ENCODE measurements at places on chromosomes 1 and 21. TPM values are rescaled to one million over a fixed set of nuclear protein-coding genes. Genes with fewer than 3 reads are reported as not detected.

C1QTNF12 gene
- 8.1 TPM for total RNA-seq

ACKR1 gene
- total RNA-seq = not detected

GRCh38 chr1:65985393-65986066 is 192.8 kb downstream of the PDE4B start:
- no peak for DNase-seq
- H3K27me3 ChIP-seq = peaks cover 13% of the 10 kb centered on the region
- no peak overlapping the region for H3K4me3 ChIP-seq
- no peak overlapping the region for H3K27ac ChIP-seq
- no peaks in the 10 kb centered on the region for H3K36me3 ChIP-seq

C1orf159 gene
- total RNA-seq = 18.6 TPM

NLRP3 gene
- total RNA-seq = 0.38 TPM

GRCh38 chr1:226453015-226453704 is 45.3 kb upstream of the PARP1 start:
- no peak overlapping the region for H3K27ac ChIP-seq
- no peak for DNase-seq
- no peak overlapping the region for H3K4me3 ChIP-seq
- H3K27me3 ChIP-seq = no peaks in the 10 kb centered on the region
- no peaks in the 10 kb centered on the region for H3K36me3 ChIP-seq

DNA sequence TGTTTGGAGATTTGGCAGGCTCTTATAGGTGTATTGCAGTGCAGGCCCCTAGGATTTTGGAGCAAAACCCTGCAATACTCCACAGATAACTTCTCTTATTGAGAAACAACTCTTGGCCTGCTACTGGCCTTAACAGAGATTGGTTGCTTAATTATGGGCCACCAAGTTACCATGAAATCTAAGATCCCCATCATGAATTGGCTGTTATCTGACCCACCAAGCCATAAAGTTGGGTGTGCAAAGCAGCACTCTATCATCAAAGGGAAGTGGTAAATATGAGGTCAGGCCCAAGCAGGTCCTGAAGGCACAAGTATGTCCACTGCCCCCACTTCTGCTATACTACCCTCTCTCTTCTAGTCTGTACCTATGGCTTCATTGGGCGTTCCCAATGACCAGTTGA is 130.0 kb upstream of the TNFSF4 start:
- no peak for DNase-seq
- no peak overlapping the region for H3K27ac ChIP-seq
- H3K36me3 ChIP-seq = no peaks in the 10 kb centered on the region
- no peak overlapping the region for H3K4me3 ChIP-seq
- peaks cover 12% of the 10 kb centered on the region for H3K4me1 ChIP-seq

GRCh38 chr1:200774311-200774710 is 35.6 kb downstream of the CAMSAP2 start:
- peaks cover 22% of the 10 kb centered on the region for H3K4me1 ChIP-seq
- H3K4me3 ChIP-seq = no peak overlapping the region
- no peaks in the 10 kb centered on the region for H3K36me3 ChIP-seq
- H3K27ac ChIP-seq = no peak overlapping the region
- no peak for DNase-seq
- no peaks in the 10 kb centered on the region for H3K27me3 ChIP-seq

DNA sequence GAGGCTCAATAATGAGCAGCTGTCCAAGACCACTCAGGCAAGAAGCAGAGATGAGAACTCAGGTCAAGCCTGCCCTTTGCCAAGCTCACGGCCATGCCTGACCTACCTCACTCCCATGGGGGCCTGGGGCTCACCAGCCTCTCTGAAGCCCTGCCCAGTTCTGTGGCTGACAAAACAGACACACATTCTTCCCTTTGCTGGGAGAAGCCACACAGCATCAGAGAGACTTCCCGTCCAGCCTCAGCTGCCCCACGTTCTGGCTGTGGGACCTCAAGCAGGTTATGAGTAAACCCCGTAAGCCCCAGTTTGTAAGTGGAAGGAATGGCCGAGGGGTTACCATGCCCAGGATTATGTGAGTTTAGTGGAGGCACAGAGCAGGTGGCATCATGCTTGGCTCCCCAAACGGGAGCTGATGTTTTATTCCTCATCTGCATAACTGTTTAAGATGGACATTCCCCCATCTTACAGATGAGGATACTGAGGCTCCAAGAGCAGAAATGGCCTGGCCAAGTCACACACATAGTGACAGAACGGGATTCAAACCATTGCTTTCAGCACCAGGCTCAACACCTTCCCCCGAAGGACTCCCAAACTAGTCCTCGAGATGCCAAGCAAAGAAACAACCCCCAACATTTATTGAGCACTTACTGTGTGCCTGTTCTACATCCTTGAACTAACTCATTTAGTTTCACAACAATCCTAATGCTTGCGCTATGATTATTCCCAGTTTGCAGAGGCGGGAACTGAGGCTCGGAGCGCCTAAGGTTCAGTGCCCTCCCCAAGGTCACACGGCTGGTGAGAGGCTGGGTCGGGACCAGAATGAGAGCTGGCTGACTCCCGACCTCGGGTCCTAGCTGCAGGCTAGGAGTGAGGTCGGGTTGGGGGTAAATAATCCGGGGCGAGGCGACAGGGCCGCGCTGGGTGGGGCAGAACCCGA is 49.1 kb upstream of the LAPTM5 start:
- H3K4me3 ChIP-seq = no peak overlapping the region
- no peak overlapping the region for H3K27ac ChIP-seq
- no peaks in the 10 kb centered on the region for H3K36me3 ChIP-seq
- no peak for DNase-seq
- H3K4me1 ChIP-seq = no peaks in the 10 kb centered on the region
- H3K27me3 ChIP-seq = peaks cover 67% of the 10 kb centered on the region

- DNase-seq = no peak
- H3K4me1 ChIP-seq = peaks cover 19% of the 10 kb centered on the region
- H3K27me3 ChIP-seq = no peaks in the 10 kb centered on the region
These were observed 150.6 kb downstream of the RHOU start for GRCh38 chr1:228885845-228886244.

All from activated T-cell treated with anti-CD3 and anti-CD28 coated beads, Interleukin-2, amount 50 U/mL, for 72 hours (primary cell).